Activated naive CD4-positive, alpha-beta T cell treated with Interleukin-2 at 50 U/mL for 16 hours (primary cell): ENCODE measurements at places on chromosomes 13 and 19.

- DNase-seq: no peak
Observed at GRCh38 chr13:20713751-20714150, 10.3 kb downstream of the IL17D start.

- DNase-seq: no peak
Observed at GRCh38 chr13:96991072-96991471, 3.2 kb downstream of the OXGR1 start.

DNA sequence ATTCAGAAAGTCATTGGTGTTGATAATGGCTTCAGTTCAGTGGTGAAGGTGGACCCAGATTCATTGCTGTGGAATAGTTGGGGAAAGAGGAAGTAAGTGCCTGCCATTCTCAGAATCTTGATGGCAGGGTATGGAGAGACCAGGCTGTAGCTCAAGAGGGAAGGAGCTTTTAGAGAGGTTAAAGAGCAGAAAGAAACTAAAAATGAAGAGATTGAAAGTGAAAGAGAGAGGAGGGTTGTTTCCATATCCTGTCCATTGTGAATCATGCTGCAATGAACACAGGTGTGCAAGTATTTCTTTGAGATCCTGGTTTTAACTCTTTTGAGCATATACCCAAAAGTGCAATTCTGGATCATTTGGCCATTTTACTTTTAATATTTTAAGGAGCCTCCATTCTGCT, 12.5 kb downstream of the GJB6 start:
- no peak for DNase-seq

- DNase-seq: no peak
Observed at GRCh38 chr19:21698215-21698614, 69.2 kb downstream of the ZNF100 start.

GRCh38 chr13:40875583-40875982, 86.2 kb downstream of the SLC25A15 start:
- no peak for DNase-seq

DNA sequence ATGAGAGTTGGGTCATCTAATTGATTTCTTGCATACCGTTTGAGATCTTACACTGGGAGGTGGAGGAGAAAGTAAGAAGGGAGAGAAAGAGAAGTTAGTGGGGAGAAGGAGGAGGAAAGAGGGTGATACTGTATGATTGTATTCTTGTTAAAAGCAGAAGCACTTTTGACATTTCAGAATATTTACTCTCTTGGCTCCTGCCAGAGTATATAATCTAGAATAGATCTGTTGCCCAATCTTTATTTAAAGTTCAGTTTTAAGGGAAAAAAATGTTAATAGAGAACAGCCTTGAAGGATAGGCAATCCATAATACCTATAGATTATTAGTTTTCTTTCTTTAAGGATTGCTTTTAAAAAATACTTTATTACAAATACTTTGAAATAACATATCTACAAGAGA, 41.5 kb downstream of the PDS5B start:
- no peak for DNase-seq

GRCh38 chr19:30360376-30361106, 11.6 kb upstream of the ZNF536 start:
- DNase-seq: no peak

DNA sequence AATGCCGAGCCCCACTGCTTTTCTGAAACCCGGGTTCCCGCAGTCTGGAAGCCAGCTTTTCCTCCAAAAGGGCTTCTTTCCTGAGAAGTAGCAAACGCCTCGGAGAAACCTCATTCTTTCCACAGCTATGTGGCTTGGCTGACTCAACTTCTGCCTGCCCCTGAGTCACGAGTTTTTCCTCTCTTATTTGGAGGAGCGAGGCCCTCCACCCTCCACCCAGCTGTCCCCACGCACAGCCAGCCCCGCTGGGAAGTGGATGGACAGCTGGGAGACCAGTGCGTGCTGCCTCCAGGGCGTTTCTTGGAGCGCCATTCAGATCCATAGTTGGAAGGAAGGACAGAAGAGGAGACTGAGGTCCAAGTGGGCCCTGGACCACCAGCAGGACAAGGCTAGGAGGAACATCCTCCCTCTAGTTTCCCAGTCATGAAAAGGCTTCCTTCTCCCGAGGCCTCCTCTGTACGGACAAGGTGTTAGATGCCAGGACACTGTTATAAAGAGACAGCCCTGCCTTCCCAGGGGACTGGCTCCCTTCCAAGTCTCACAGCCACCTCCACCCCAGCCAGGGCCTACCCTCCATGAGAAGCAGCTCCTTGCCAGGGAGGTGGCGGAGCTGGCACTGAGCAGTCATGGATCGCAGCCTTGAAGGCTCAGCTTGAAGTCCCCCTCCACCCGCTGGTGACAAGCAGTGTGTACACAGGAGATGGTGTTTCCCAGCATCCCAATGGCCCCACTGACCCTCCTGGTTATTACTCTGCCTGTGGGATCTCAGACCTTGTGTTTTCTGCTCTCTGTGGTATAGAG, 2.5 kb upstream of the PLEKHF1 start:
- DNase-seq: peak; percentile 37

DNA sequence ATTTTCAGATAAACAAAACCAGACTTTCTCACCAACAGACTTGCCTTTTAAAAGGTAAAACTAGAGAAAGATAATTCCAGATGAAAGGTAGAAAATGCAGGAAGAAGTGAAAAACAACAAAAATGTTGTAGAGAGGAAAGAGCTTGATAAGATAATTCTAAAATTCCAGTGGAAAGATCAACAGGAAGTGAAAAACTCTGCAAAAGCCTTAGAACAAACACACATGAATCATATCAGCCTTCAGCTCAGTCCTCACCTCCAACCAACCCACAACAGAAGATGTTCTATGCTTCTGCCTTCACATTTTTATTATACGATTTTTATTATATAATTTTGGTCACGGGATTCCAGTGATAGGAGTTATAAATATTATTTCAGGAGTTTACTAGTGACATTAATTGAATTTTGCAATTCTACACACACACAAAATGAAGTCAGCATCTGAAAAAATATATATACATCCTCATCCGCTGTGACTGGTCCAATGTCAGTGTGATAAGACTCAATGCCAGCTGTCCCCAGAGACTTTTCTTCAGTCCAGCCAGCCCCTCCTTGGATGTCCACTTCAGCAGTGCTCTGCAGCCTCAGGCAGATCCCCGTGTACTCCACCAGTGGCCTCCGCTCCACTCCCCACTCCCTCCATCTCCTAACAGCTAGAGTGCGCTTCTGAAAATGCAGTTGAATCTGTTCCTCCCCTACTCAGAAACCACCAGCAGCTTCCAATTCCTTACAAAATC, 57.9 kb downstream of the GADD45B start:
- no peak for DNase-seq

DNA sequence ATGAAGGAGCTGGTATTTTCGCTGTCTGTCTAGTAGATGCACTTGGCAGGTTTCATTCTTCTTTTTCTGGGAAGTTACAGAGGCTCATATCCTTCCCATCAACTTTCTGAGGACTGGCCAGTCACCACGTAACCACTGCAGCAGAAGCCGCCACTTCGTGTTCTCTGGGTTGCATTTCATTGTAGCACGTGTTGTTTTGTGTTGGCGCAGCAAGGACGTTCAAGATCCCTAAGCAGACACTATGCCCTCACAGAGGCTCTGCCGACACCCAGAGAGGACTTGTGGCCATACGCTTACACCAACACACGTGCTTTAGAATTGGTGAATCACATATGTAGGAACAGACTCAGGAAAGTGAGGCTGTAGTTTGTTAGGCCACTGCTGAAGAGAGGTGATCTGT, 42.2 kb upstream of the TEX29 start:
- no peak for DNase-seq

DNA sequence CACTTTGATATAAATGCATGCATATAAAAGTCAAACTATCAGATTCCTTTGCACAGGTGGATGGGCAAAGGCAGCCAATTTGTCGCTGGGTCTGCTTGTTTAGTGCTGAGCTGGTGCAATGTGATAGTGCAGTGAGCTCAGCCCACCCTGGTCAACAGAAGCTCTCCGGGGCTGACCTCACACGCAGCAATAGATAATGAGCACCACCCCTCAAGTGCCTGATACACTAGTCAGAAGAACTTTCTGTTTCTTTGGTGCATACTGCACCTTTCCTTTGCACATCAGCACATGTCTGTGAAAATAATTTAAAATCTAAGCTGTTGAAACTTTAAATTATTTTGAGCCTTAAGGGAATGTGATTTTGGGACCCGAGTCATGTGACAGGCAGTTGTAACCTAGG, 20.2 kb downstream of the ATP8A2 start:
- no peak for DNase-seq

DNA sequence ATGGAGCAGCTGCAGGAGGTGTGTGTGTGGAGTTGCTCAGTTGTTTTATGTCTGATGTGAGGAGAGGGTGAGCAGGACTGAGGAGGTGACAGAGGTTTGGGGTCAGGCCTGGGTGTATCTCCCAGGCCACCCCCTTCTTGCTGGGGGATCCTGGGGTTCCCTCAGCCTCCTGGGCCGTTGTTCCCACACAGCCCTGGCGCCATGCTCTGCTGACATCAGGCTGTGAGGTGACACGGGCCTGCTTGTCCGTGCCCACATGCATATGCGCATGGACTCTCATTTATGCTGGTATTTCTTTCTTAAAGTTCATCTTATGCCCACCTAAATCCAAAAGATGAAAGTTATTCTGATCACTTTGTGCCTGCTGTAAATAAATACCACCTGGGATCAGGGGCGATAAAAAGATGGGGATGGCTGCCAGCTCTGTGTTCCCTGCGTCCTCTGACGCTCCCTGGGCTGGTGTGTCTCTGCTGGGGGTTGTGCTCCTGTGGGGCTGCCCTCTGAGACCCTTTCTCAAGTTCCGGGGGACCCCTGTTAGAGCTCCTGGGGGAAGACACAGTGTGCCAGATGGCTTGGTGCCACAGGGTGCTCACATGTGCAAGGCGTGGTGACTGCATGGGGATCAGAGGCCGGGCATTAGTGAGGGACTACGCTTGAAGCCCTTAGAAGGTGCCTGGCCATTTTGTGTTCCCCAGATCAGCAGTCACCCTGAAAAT, 12.6 kb downstream of the NAXD start:
- no peak for DNase-seq

DNA sequence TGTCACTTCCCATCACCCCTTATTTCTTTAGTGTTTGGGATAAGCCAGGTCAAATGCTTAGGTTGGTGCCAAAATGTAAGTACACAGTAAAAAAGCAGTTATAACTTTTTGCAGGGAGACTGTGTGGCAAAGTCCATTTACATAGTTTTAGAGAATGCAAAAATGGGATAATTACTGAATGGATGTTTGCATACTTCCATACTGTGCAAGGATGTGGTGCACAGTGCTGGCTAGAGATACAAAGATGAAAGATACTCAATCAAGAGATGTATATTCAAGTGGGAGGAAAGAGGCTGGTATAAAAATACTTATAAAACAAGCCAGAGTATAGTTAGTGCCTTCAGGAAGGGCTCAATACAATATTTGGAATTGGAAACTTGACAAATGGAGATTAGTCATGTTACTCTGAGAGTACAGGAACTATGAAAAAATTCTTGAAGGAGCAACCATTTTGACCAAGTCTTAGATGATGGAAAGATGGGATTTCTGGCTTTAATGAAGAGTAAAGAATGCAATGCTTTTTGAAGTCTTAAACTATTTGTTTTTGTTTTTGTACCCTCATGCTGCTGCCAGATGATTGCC, 8.0 kb downstream of the PDS5B start:
- no peak for DNase-seq

- DNase-seq: no peak
Observed at GRCh38 chr13:38897521-38897920, 93.1 kb downstream of the STOML3 start.

- no peak for DNase-seq
Observed at GRCh38 chr13:109874484-109875454, 88.4 kb upstream of the IRS2 start.
